ENCODE measurements at places on chromosomes 3 and 15.

GRCh38 chr15:98138910-98139309 is 178.4 kb downstream of the ARRDC4 start:
- DNase-seq: no peak

- no peak for DNase-seq
These were observed 79.4 kb downstream of the RETNLB start for GRCh38 chr3:108677811-108678210.

- DNase-seq: no peak
These were observed 66.5 kb upstream of the SH3GL3 start for GRCh38 chr15:83380682-83381081.

DNA sequence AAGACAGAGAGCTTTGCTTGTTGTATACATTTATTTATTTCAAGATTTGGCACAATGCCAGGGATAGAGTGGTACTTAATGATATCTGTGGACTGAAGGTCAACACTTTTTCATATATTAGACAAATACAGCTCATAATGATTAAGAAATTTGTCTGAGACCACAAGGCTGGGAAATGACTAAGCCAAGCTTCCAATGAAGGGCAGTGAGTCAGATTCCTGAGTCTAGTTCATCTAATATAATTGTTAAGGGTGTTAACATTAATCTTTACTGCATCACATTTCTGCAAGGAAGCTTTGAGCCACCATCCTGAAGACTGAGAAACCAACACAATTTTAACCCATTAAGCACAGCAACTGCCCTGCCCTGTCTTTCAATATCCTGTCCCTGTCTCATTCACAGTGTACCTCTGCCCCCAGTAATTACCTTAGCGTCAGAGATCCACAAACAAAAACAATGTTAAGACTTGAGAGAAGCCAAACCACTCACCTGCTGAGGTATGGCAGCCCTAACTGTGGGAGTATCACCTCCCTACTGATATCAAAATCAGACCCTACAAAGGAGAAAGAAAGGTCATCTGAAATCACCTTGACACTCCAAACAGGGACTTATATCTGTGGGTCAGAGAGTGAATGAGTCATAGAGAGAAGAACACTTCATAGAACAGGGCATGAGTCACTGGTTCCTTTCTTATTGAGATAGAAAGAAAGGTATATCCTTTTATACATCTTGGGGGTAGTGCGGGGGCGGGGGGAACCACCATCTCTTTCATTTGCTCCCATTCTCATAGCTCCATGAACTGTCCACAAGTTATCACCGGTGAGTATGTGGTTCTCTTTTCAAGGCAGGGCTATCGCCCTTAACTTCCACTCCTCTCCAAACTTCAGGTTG is 74.7 kb downstream of the MAGI1 start:
- DNase-seq: no peak

- no peak for DNase-seq
These were observed 94.2 kb upstream of the ALDH1A3 start for GRCh38 chr15:100785181-100786138.

DNA sequence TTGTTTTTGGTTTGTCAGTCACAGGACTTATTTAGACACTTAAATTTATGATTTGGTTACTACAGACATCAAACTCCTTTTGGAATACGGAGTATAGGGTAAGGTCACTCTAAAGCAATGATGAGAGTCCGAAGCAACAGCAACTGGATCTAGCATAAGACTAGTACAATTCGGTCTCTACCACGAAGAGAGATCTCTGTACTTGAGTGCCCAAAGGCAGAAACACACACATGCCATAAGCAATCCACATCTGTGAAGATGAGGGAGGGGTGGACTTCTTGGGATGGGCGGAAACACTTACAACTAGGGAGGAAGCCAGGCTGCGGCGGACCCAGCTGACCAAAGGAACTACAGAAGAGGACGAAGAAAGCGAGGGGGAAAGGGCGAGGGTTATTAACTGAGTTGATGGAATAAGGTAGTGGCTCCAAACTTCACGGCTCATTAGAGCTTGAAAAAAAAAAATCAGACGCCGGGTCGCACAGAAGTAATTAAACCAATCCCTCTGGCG is 595 bp downstream of the DPH6 start:
- no peak for DNase-seq

GRCh38 chr15:89852342-89852995 is 37.8 kb upstream of the ANPEP start:
- no peak for DNase-seq

GRCh38 chr3:168659015-168659414 is 563.3 kb upstream of the GOLIM4 start:
- DNase-seq: no peak

DNA sequence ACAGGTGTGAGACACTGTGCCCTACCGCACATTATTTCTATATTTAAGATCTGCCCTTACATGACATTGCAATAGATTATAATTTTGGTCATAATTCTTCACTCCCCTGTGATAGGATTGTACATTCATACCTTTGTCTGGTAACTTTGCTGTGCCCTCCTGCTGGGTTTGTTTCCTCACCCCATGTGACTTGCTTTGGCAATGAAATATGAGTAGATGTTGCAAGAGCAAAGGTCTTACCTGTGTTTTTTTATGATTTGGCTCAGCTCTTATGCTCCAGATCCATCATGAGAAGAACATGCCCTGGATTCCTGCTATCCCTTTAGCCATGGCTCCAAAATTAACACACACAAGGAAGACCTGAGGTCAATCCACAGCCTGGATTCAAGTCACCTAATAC is 137.7 kb upstream of the EOMES start:
- no peak for DNase-seq

GRCh38 chr15:84783493-84784251 is 33.5 kb upstream of the ALPK3 start:
- DNase-seq: no peak

GRCh38 chr15:95620934-95621579 is 709.4 kb upstream of the NR2F2 start:
- no peak for DNase-seq

DNA sequence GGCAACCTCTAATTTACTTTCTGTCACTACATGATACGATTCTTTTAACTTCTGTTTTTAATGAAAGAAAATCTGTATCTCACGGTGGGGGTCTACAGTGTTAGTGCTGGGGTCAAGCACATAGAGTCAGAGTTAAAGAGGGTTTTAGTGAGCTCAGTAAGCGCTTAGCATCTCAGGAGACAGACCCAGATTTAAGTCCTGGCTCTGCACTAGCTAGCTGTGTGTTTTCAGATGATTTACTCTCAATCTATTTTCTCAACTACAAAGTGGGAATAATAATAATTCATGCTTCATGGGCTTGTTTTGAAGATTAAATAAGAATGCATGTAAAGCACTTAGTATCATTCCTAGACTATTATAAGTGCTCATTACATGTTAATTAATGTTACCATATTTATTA is 63.4 kb upstream of the KBTBD8 start:
- no peak for DNase-seq

DNA sequence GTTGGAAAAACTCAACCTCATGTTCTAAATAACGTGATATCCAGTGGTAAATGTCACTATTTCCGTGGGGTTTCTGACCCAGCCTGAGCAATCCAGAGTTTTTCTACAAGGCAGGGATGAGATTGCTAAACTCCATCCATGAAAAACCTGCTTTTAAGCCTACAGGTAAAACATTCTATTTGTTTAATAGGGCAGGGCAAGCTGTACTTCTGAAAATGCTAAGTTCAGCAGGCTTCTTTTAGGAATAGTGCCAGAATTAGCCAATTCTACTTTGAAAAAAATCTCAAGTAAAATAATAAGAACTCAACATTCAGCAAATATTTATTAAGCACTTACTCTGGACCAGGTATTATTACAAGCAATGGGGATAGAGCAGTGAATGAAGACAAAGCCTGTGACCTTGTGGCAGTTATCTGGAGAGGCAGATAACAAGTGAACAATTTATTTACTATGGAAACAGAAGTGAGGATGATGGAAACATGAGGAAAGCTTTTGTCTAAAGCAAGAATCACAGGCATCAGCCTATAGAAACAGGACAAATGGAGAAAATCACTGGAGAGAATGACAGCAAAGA is 13.3 kb downstream of the RPSA start:
- DNase-seq: no peak

- no peak for DNase-seq
These were observed 42.6 kb upstream of the BNC1 start for GRCh38 chr15:83327041-83327440.

GRCh38 chr15:86445579-86446252 is 366.0 kb downstream of the AGBL1 start:
- DNase-seq: no peak

GRCh38 chr3:42159706-42160472 is 68.7 kb downstream of the TRAK1 start:
- DNase-seq: peak; percentile 17

DNA sequence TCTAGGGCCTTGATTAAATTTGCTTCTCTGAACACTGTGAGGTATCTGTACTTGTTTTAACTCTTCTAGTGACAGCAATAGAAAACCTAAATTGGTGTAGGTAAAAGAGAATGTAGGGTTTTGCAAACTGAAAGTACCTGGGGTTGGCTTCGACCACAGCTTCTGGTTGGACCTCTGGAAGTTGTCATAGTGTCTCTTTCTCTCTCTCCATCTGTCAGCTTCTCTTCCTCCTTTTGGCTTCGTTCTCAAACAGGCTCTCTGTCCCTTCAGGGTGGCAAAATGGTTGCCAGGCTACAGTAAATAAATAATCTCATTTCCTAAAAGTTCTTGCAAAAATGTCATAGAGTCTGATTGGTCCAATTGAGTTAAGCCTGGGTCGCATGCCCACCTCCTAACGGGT is 149.3 kb upstream of the CTDSPL start:
- no peak for DNase-seq

- DNase-seq: no peak
These were observed 51.2 kb downstream of the UBE2E2 start for GRCh38 chr3:23254282-23254681.

- DNase-seq: no peak
These were observed 19.9 kb downstream of the NR2C2 start for GRCh38 chr3:14967285-14967684.

- DNase-seq: no peak
These were observed 60.5 kb upstream of the KLF13 start for GRCh38 chr15:31265871-31266711.

Data from NCI-H187 treated with DMSO at 0.1 percent for 48 hours (cell line).